Coronary artery (tissue), 2 donors: ENCODE measurements at places on chromosomes 7 and 10.

GRCh38 chr10:6988654-6989053 is 408.6 kb upstream of the PRKCQ start:
- DNase-seq: no peak

DNA sequence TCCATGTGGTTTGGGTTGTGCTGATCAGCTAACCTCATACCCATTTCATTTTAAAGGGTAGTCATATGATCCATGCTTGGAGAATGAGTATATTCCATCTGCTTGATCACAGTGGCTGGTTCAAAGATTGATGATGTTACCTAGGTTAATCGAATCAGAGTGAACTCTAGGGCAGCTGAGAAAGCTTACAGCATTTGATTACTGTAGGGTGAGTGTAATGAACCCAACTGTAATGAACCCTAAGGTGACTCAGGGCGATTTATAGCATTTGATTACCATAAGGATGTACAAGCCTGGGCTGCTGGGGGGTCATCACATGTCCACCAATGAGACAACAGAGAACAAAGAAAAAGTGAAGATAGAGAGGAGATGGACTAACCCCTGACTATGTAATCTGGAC is 523.1 kb downstream of the ADRA2A start:
- no peak for DNase-seq

DNA sequence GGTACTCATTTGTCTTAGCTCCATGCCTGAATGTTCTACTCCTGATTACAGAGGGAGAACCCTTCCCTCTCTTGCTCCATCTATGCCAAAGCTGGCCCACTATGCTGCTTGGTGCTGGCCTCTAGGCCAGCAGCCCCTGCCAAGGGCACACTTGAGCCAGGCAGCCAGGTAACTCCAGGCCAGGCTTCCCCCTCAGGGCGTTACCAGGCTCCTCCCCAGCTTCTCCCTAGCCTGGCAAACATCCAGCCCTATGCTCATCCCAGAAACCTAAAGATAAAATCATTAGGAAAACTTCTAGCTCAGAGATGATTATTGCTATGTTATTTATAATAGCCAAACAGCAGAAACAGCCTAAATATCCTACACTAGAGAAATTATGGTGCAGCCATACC is 103.7 kb downstream of the KCNMA1 start:
- DNase-seq: no peak

- DNase-seq: no peak
Observed at GRCh38 chr10:45424668-45425404, 50.8 kb downstream of the ALOX5 start.

GRCh38 chr10:21517134-21518031 is 8.1 kb downstream of the SKIDA1 start:
- DNase-seq: no peak
